ENCODE measurements at places on chromosomes 6 and 20.

- peak; percentile 9 for DNase-seq
Measured at GRCh38 chr6:71248306-71248765, 40.3 kb upstream of the OGFRL1 start.

- DNase-seq, result peak; percentile 28
Measured at GRCh38 chr20:50957798-50958614, at the start of gene DPM1. DPM1 (minus strand) TSS chr20:50958532; CDS start chr20:50958523, 9 bp downstream.

GRCh38 chr6:125700581-125701353 lies 48.7 kb upstream of the HEY2 start:
- DNase-seq, result no peak

DNA sequence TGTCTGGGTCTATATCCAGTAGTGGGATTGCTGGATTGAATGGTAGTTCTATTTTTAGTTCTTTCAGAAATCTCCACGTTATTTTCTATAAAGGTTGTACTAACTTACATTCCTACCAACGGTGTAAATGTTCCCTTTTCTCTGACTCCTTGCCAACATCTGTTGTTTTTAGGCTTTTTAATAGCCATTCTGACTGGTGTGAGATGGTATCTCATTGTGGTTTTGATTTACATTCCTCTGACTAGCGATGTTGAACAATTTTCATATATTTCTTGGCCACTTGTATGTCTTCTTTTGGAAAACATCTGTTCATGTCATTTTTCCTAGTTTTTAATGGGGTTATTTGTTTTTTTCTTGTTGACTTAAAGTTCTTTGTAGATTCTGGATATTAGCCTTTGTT lies 99.3 kb downstream of the BMP2 start:
- no peak for DNase-seq

- DNase-seq, result no peak
Measured at GRCh38 chr6:78746457-78746856, 120.9 kb upstream of the IRAK1BP1 start.

- DNase-seq, result no peak
Measured at GRCh38 chr20:10669843-10670446, 3.9 kb downstream of the JAG1 start.

GRCh38 chr20:6956056-6956455 lies 188.6 kb downstream of the BMP2 start:
- no peak for DNase-seq

GRCh38 chr6:32406857-32407256 lies at the start of gene BTNL2:
BTNL2 (minus strand) TSS chr6:32407181; CDS start chr6:32407123, 58 bp downstream.
- no peak for DNase-seq

GRCh38 chr20:41137614-41138474 lies 501 bp downstream of the PLCG1 start:
- DNase-seq, result peak; percentile 66

GRCh38 chr6:107313776-107314175 lies 145.6 kb downstream of the PDSS2 start:
- no peak for DNase-seq

DNA sequence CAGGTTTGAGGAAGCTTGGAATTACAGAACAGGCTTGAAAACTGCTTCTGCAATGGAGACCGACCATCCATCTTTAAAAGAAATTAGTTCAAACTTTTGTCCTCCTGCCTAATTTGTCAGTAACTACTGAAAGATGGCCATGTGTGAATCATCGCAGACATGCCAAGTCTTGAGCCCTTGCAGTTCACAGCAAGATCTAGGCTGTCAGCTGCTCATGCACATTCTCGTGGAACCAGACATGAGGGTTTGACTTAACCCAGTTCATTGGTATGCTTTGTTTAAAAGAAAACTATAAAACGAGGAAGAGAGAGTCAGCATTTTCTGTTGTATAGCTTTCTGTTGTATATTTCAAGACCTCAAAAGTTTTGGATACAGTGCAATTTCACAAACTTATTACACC lies 74.0 kb upstream of the SAMD5 start:
- DNase-seq, result no peak

DNA sequence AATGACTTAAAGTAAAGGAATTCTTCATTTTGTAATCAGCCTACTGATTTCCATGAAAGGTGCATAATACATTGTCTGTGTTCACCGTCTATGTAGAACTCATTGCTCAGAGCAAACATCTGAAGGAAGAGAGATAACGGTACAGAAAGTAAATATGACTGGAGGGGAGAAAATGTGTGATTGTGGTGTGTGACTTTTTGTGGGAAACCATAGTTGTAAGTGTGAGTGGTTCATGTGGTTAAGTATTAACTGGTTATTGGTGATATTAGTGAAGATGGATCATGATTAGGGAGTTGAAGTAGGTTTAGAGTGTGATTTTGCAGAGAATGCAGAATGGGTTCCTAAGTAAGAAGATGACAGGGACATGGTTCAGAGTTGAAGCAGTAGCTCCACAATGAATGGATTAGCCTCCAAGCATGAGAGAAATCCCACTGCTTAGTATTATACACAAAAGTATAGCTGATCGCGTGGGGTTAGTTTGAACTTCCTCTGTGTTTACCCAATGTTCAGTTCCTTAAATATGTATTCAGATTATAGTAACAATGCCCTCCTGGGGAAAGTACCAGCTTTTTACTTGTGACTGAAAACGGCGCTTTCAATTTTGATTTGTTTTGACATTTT lies 368.9 kb downstream of the UTRN start:
- DNase-seq, result peak; percentile 19

GRCh38 chr6:160750276-160750689 lies 48.2 kb downstream of the PLG start:
- no peak for DNase-seq

DNA sequence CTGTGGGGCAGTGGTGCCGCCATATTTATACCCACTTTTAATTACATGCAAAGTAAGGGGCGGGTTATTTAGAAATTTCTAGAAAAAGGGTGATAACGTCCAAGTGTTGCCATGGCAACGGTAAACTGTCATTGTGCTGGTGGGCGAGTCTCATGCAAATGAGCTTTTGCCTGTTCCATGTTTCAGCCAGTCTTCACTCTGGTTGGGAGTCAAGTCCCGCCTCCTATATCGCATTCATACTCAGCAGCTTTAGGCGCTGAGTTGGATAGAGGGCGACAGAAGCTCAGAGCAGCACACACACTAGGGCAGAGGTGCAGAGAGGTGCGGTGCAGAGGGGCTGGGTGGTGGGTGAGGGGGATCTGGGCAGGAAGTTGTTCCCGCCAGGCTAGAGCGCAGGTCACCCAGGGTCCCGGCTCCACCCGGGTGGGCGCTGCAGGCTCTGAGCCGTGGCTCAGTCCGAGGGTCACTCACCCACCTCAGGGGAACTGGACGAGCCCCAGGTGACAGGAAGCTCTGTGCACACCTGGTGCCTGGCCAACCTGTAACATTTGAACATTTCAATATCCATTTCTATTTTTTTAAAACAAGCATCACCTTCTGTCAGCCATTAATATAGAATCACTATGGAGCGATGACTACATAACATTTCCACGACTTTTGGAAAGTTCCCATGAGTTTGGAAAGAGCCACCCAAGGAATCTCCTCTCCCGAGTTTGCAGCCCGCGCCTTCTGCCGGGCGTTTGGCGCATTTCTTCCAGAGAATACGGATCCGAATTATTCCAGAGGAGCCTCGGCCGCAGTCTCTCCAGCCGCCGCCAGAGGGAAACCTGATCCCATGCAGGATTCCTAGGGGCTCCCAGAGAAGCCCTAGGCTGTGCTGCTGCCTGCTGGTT lies 89.1 kb upstream of the PHACTR3 start:
- no peak for DNase-seq

GRCh38 chr6:165662749-165663376 lies at the start of gene PDE10A:
PDE10A (minus strand) TSS chr6:165663241; CDS start chr6:165662811, 430 bp downstream.
- DNase-seq, result no peak

GRCh38 chr6:24951811-24952299 lies 16.1 kb upstream of the RIPOR2 start:
- DNase-seq, result peak; percentile 73

GRCh38 chr6:41734666-41735426 lies 562 bp downstream of the TFEB start:
- DNase-seq, result peak; percentile 76

DNA sequence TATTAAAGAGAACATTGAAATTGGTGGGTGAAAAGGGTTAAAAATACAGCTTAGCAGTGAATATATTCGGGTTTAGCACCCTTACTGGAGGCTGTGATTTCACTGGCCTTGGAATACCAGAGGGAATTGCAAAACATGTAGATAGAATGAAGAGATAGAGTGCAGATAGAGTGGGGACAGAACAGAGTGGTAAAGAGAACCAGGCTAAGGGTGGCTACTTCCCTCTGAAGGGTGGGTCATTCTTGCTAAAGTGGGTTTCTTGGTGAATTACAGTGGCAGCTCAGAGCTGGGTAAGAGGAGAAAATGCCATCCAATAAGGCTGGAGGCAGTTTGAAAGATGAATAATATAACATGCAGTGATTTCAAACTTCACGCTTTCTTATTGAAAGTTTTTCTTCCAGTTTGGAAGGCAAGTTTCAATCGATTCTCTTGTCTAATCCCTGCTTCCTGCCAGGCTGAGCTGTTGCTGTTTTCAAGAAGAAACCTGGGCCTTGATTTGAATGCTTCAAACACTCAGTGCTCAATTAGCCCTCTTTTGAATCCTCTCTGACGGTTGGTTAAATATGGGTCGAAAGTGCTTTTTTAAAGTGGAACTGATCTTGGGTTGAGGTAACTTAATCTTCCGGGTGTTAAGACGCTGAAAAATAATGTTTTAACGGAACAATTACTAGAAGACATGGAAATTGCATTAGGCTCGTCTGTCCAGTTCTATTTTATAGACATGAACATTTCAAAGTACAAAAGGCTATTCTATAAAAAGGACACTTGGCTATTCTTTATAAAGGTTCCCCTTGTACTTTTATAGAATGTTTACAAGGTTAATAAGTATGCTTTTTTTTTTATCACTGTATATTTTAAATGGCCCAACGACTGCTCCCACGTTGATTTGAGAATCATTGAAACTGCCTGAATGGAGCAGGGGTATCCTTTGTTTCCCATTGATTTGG lies 203.3 kb downstream of the BCAS1 start:
- DNase-seq, result peak; percentile 25

DNA sequence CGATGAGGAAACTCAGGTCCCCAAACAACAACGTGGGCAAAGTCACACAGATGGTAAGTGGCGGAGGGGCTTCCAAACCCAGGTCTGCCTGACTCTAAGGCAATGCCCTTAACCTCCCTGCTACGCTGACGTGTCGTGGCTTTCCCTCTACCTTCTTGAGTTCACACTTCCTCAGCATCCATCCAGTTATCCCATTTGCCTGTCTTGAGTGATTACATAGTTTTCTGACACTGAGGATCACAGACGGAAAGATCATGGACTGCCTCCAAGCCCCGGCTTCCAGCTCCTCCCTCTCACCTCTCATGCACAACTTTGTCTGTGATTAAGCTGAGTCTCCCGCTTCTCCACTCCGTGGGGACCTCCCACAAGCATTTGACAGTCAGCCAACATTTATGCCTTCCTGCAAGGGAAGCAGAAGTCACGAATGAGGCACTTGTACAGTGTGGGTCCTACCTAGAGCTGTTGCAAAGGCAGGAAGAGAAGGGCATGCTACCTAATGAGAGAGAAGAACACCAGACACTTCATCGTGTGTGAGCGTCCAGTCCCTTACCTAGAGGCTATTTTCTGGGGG lies 33.8 kb downstream of the TBC1D7 start:
- DNase-seq, result no peak

GRCh38 chr6:139030228-139030963 lies 1.9 kb downstream of the ABRACL start:
- peak; percentile 40 for DNase-seq

GRCh38 chr6:105087571-105088211 lies 92.1 kb downstream of the POPDC3 start:
- DNase-seq, result peak; percentile 54

DNA sequence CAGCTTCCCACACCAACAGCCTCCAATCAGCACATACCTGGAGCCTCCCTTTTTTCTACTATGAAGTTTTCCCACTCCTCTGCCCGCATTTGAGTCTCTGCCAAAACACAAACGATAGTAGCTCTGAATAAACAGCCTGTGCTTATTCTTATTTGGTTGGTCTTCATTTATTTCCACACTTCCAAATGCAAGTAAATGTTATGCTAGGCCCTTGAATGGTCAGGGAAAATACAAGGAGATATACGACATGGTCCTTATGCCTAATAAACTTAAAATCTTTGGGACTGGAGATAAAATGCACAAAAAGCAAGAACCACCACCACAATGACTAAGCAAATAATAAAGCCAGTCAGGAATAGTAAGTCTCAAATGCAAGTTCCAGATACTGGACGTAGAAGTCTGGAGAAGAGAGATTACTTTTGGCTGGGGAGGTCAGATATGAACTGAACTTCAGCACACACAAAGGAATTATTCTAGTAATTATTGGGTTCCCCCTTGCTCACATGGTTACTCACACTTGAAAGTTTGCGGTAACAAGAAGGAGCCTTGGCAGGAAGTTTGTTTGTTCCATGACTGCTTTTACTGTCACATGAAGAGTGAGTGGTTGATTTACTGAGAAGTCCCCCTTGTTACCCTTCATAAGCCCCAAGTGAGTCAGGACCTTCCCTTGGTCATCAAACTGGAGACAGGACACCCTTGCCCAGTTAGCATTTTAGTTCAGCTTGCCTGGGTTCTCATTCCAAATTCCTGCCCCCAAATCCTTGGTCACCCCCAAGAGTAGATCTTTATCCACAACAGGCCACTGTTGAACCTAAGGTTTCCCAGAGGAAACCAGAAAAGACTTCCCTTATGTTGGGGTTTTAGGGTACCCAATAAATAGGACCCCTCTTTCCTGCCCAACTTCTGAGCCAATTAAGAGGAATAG lies 511.2 kb upstream of the JARID2 start:
- peak; percentile 54 for DNase-seq

DNA sequence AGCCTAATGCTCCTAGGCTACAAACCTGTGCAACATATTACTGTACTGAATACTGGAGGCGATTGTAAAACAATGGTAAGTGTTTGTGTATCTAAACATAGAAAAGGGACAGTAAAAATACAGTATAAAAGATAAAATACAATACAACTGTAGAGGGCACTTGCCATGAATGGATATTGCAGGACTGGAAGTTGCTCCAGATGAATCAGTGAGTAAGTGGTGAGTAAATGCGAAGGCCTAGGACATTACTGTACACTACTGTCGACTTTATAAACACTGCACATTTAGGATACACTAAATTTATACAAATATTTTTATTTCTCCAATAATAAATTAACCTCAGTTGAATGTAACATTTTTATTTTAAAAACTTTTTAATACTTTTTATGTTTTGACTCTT lies 485.0 kb downstream of the MMUT start:
- DNase-seq, result no peak

GRCh38 chr6:78771586-78771985 lies 95.8 kb upstream of the IRAK1BP1 start:
- DNase-seq, result no peak

GRCh38 chr6:86963352-86963751 lies 26.0 kb downstream of the HTR1E start:
- DNase-seq, result no peak
